ENCODE measurements at places on chromosomes 1 and 21. TPM values are rescaled to one million over a fixed set of nuclear protein-coding genes. Genes with fewer than 3 reads are reported as not detected.

OR6N1 gene
- total RNA-seq = not detected

RNPEP gene
- 112 TPM for total RNA-seq

AK5 gene
- 10.9 TPM for total RNA-seq

RIMKLA gene
- not detected for total RNA-seq

SLC45A1 gene
- total RNA-seq = not detected

ITLN1 gene
- not detected for total RNA-seq

VASH2 gene
- total RNA-seq = not detected

DDOST gene
- 434 TPM for total RNA-seq

Data from MG63 (cell line).